ENCODE measurements at places on chromosomes 16 and 17.
A peak's percentile ranks its signal among the peaks of the same experiment; 100 is the strongest.

DNA sequence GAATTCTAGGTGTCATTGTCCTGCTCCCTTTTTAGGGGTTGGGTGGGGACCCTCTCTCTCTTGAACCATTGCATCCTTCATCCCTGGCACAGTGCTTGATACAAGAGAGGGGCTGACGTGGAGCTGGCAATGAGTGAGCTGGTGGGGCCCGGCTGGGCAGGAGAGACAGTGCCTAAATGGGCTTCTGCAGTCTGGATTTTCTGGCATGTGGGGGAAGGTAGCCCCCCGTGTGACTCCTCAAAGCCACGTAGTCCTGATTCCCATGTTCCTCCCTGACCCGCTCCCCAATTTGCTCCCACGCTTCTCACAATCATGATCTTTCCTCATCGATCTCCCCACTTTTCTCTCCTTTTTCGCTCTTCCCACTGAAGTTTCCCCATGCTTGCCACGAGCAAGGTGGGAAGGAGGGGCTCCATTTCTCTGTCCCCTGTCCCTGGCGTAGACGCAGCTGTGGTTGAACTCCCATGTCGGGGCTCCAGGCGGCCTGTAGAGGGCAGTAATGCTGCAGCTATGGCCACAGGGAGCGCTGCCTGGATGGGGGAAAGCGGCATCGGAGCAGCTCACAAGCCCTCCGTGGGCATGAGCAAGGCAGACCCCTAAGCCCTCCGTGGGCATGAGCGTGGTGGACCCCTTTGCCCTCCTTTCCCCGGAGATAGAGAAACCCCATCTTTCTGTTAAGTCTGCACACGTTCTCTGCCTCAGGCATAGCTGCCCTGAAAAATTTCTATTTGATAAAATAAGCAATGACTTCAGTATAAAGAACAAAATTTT lies 47.5 kb downstream of the HAPSTR1 start:
- no peak for DNase-seq

DNA sequence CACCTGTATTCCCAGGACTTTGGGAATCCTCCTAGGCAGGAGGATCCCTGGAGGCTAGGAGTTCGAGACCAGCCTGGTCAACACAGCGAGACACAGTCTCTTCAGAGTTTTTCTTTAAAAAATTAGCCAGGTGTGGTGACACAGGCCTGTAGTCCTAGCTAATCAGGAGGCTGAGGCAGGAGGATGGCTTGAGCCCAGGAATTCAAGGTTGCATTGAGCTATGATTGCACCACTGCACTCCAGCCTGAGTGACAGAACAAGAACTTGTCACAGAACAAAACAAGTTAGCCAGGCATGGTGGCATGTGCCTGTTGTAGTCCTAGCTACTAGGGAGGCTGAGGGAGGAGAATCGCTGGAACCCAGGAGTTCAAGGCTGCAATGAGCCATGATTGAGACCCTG lies 24.8 kb downstream of the ANKRD40 start:
- no peak for DNase-seq

DNA sequence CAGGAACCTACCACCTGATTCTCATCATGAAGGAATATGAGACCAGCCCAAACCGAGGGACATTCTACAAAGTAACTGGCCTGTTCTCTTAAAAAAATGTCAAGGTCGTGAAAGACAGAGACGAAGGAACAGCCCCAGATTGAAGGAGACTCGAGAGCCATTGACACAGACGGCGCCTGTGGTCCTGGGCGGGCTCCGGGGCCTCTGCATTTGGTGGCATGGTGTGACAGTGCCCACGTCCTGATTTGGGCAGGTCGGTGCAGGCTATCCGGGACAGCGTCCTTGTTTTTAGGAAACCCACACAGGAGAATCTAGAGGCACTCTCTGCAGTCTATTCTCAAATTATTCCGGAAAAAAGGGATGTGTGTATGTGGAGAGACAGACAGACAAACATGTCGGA lies 64.1 kb downstream of the ADCY9 start:
- no peak for DNase-seq

- DNase-seq, result no peak
These were observed 31.8 kb downstream of the MRM1 start for GRCh38 chr17:36632916-36633771.

- DNase-seq, result no peak
These were observed 22.9 kb downstream of the C16orf96 start for GRCh38 chr16:4578961-4579530.

DNA sequence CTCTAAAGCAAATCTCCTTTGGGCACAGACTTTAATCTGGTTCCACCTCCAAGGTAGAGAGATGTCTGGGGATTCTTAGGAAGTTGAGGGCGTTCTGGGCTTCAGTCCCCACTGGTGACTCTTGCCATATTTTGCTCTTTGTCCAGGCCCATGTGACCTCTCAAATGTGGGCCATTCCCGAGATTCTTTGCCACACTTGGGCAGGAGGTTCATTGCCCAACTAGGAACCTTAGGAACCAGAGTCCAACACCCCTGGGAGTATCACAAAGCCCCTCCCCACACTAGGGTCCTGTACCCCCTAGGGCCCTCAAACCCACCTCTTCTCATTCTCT lies 6.5 kb downstream of the KRT14 start:
- no peak for DNase-seq

- peak; percentile 9 for DNase-seq
These were observed 119.6 kb downstream of the SPAG9 start for GRCh38 chr17:51000835-51001638.

- DNase-seq, result no peak
These were observed 101.1 kb downstream of the XYLT1 start for GRCh38 chr16:17369421-17370222.

GRCh38 chr17:76515274-76515949 lies 14.2 kb upstream of the RHBDF2 start:
- no peak for DNase-seq

GRCh38 chr17:6453279-6454024 lies 9.2 kb downstream of the PIMREG start:
- DNase-seq, result no peak

DNA sequence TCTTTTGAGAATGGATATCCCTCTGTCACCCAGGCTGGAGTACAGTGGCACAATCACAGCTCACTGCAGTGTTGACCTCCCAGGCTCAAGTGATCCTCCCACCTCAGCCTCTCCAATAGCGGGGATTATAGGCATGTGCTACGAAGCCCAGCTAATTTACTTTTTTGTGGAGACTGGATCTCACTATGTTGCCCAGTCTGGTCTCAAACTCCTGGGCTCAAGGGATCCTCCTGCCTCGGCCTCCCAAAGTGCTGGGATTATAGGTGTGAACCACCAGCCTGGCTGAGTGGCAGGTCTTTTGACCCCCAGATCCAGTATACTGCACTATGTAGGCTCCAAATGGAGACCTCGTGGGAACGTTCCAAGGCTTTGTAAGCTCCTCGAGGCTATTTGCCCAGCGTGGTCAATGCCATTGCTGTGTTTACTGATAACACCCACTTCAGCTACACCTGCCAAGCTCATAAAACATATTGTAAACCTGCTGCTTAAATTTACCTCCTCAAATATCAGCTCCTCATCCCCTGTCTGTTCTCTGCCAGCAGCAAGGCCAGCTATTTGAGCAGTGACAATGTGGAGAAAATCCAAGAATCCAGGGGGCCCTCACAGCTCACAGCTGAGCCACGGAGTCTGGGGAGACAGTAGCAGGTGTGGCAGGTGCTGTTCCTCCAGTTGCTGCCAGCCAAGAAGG lies 16.2 kb upstream of the KIFC3 start:
- DNase-seq, result no peak

- no peak for DNase-seq
These were observed 480.6 kb downstream of the TMEM114 start for GRCh38 chr16:8109510-8110369.

- no peak for DNase-seq
These were observed 670.7 kb downstream of the MAF start for GRCh38 chr16:78929841-78930240.

GRCh38 chr17:82092094-82092586 lies 5.9 kb downstream of the FASN start:
- no peak for DNase-seq

DNA sequence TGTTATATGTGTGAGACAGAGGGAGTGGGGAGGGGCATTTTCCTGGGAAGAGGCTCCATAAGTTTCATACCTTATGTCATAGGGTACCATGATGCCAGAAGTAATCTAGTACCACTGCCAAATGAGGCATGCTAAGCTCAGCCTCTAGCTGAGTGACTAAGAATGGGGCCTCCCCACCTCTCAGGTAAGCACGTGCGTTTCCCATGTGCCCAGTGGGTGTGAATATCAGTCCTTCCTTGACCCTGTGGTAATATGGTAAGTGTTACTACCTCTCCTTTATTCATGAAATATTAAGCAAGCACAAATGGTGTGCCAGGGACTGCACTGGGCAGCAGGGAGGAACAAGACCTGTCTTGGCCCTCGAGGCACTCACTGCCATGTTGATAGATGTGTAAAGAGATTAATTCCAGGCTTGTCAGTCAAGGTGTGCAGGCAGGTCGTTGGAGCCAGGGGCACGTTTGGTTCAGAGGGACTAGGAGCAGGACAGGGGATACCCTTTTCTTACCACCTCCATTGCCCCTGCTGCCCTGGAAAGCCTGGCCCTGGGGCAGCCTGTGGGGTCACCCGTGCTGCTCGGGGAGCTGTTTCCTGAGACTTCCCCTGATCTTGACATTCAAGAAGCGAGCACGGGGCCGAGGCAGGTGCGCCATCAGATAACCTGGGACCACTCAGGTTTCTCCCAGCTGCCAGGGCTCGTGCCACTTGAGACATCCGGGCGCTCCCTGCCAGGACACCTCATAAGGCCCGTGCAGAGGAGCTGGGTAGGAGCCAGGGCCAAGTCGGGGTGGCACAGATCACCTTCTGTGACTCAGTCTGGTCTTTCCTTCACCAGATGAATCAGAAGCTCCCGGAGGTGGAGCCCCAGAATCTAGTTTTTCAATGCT lies 8.8 kb downstream of the RSAD1 start:
- no peak for DNase-seq
